Calu3 (cell line): ENCODE measurements at places on chromosomes 11 and 22. TPM values are rescaled to one million over a fixed set of nuclear protein-coding genes. Genes with fewer than 3 reads are reported as not detected.

DNA sequence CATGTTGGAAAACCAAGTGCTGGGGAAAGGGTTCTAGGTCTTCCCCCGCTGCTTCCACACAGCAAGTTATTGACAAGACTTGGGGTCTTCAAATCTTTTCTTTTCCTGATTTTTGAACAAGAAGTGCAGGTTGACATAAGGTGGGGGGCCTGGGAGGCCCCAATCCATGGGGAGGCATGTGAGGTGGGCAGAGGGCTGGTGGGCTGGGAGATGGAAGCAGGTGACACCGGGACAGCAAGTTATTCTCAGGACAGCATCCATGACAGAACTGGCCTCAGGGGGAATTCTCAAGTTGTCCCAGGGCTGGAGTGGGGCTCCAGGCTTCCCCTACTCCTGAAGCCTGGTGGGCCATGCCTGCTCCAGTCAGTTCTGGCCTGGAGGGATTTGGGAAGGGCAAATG is 5.5 kb downstream of the FGF19 start:
- no peak overlapping the region for H3K27ac ChIP-seq
- H3K27me3 ChIP-seq, result peaks cover 8% of the 10 kb centered on the region
- peaks cover 23% of the 10 kb centered on the region for H3K4me1 ChIP-seq
- H3K4me3 ChIP-seq, result no peak overlapping the region

DNA sequence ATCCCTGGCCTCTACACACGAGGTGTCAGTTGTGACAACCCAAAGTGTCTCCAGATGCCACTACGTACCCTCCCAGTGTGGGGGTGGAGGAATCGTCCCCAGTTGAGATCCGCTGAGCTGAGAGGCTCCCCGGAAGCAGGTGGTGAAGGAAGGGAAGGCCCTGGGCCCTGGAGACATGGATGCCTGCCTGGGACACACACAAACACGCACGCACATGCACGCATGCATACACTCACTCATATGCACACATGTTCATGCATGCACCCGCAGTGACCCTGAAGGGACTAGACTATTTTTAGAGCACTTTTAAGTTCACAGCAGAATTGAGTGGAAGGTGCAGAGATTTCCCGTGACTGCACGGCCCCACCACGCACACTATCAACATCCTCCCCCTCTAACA is 50.9 kb downstream of the PARVB start:
- no peaks in the 10 kb centered on the region for H3K4me1 ChIP-seq
- H3K4me3 ChIP-seq, result no peak overlapping the region
- no peak overlapping the region for H3K27ac ChIP-seq
- H3K36me3 ChIP-seq, result no peaks in the 10 kb centered on the region
- DNase-seq, result no peak

DNA sequence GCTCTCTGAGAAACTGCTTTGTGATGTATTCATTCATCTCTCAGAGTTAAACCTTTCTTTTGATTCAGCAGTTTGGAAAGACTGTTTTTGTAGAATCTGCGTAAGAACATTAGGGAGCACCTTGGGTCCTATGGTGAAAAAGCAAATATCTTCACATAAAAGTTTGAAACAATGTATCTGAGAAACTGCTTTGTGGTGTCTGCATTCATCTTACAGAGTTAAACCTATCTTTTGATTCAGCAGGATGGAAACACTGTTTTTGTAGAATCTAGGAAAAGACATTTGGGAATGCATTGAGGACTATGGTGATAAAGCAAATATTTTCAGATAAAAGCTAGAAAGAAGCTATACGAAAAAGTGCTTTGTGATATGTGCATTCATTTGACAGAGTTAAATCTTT is 361.3 kb downstream of the OR4C45 start:
- no peak overlapping the region for H3K27ac ChIP-seq
- no peaks in the 10 kb centered on the region for H3K27me3 ChIP-seq
- H3K36me3 ChIP-seq, result no peaks in the 10 kb centered on the region

Gene UPK3A
- not detected in 2 replicates for total RNA-seq
